ENCODE measurements at places on chromosomes 5 and 9.

- no peak for DNase-seq
These were observed at the start of gene PCDHB6 for GRCh38 chr5:141149812-141150211. Gene PCDHB6, plus strand, starts transcription at chr5:141150057. Its CDS starts 201 bp downstream, at chr5:141150258.

DNA sequence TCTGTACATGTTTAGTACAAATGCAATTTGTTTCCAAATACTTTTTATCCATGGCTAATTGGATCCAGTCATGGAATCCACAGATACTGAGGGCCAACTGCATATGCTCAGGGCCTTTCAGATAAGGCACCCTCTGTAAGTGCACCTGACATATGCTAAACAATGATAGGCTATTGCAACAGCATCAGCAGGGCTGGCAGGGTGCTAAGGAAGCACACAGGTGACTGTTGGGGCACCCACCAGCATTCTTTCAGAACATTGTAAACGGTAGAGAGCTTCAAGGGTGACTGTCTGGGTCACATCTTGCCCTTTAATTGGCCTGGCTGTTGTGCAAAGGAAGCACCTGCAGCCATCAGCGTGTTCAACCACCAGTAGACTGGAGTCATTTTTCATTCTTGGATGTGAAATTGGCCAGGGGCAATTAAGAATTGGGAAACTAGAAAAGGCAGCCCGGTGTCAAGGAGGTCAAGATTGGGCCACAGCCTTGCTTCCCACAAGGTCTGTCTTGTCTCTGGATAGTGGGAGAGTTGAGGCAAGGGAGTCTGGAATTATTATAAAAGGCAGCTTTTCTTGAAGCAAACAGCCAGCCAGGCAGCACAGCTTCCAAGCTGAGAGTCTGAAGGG is 129.3 kb upstream of the RAI14 start:
- no peak for DNase-seq

GRCh38 chr5:147752666-147753290 is 29.8 kb downstream of the JAKMIP2 start:
- no peak for DNase-seq

DNA sequence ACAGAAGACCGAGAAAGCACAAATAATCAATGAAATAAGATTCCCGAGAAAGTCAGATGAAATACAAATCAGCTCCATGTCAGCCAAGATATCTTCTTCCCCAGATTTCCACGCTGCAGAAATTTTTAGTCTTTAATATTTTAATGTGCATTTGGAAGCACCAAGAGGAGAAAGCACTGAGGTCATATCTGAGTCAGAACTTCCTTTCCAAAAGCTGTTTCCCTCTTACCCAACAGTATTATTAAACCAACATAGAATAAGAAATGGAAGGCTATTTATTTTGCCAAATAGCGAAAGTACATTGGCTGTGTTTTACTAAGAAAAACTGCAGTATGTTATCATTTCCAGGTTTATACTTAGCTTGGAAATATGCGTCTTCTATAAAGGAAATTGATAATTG is 772.1 kb upstream of the CDH9 start:
- no peak for DNase-seq

DNA sequence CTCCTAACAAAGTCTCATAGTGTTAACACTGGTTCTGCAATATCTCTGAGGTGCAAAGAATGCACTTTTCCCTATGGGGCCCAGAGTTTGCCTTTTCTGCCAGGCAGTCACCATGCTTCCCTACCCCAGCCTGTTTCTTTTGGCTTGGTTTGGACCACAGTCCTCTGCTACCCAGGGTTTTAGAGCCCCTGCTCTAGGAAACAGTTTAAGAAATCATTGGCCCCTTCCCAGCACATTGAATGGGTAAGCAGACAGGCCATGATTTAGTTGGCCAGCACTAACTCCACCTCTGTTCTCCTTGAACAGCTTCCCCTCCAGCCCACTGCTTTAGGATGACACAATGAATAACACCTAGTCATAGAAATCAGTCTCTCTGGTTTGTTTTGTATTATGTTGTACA is 73.2 kb downstream of the UBAP1 start:
- DNase-seq = no peak

DNA sequence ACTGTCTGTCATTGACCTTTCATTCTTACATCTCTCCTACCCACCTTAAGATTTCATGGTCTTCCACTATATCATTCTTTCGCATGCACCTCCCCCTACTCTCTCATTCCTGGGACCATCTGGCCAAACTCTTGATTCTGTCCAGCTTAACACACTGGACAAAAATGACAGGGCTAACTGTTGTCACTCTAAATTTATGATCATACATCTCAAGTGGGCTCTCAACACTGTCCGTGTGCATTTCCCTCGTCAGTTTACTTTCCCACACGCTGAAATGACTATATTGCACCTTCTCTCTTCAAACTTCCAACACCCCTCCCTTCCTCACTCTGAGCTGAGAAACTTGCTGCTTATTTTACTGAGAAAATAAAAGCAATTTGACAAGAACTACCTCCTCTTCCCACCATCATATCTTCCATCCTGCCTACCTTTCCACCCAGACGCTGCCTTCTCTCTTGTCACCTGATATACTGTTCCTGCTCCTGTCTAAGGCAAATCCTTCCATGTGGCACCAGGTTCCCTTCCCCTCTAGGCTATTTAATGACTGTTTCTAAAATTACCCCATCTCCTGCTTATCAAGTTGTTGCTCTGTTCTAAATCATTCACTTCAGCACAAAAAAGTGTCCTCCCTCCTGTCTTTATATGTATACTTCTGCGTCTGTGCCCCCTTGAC is 8.1 kb upstream of the KLF9 start:
- DNase-seq = no peak

DNA sequence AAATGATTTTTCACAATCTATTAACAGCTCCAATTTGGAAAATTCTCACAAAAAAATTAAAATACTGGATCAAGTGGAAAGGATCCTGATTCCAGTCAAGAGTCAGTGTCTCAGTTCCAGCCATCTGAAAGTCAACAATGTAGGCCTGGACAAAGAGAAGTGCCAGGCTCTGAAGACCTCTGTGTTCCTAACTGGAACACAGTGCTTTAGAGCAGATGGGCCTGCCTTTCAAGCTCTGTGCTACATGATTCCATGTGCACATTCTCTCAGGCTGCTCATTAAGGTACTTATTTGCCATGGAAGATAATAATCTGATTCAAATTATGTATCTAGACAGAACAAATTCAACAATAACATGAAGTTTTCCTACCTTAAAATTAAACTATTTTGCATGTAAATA is 30.2 kb upstream of the ALDH1A1 start:
- DNase-seq = no peak

GRCh38 chr5:97142521-97143254 is at the start of gene LIX1:
Gene LIX1, minus strand, starts transcription at chr5:97142611. Its CDS starts 35 bp downstream, at chr5:97142576.
- no peak for DNase-seq

DNA sequence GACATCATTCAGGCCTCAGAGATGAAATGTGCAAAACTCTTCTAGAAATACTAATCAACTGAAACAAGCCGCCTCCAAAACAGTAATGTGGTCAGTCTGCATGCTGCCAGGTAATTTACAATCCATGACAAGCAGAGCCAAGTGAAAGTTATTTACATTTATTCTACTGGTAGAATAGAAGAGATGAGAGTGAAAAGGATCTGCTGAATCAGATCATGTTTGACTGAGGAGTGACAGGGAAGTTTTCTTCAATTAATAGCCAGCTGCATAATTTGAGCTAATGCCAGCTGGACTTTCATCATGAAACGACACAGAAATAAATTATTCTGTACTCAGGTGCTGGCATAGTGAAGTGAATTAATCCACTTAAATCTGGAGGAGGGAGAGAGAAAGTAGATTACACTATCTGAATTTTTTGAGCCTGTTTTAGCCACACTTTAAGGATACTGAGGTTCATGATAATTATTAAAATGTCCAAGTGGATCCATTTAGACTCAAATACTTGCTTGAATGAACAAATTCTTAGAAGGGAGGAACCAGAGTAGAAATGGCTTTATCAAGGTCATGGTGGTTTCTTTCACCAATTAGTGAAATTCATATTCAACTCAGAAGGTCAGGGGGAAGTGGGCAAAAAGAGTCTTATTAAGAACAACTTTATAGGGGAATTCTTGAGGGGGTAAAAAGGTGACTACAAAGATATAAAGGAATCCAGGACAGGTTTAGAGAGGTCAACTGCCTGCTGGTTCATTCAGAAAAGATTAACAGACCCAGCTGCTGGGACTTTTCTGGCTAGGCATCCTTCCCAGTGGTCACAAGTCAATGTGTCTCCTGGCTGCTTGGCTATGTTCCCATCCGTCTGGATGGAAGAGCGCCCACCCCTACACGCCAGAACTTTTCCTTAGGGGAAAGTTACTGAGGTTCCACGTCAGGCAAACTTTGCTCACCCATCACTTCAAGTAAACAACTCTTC is 350.4 kb downstream of the PDE4D start:
- DNase-seq = no peak

DNA sequence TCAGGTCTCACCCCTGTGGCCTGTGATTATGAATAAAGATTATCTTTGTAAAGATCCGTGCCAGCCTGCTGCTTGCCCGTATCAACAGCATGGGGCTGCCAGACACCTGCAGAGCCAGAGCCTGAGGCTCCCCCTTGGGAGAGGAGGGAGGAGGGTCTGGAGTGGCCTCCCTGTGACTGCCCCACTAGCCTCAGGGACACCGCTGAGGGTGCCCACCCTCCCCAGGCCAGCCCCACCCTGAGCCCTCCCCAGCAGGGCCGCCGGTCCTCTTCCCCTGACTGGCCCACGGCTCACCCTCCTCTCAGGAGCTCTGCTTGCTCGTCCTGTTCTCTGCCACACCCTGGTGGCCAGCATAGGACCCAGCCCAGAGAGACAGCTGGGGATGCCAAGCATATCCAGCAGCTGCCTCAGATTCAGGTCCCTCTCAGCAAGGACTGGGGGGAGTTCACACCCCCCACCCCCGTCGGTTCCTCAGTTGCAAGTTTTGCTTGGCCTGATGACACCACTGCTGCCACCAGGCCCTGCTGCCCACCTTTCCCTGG is 1.9 kb downstream of the SSNA1 start:
- DNase-seq = no peak

- no peak for DNase-seq
These were observed 13.7 kb downstream of the GLRX start for GRCh38 chr5:95808686-95809413.

DNA sequence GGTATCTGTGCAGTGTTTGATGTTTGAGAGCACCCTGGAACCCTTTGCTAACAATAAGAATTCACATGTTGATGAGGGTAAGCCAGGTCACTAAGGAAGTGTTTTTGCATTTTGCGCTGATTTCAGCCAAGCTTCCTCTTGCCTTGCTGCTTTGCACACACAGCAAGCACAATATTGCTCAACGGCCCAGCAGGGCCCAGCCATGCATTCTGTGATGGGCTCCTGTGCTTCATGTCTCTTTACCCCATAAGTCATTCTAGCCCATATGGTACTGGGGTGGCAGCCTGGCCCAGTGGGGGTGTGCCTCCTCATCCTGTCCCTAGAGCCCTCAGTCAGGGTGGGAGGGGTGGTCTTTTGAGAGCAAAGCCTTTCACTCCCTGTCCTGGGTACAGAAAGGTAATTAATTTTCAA is 481.3 kb downstream of the GADD45G start:
- DNase-seq = no peak

DNA sequence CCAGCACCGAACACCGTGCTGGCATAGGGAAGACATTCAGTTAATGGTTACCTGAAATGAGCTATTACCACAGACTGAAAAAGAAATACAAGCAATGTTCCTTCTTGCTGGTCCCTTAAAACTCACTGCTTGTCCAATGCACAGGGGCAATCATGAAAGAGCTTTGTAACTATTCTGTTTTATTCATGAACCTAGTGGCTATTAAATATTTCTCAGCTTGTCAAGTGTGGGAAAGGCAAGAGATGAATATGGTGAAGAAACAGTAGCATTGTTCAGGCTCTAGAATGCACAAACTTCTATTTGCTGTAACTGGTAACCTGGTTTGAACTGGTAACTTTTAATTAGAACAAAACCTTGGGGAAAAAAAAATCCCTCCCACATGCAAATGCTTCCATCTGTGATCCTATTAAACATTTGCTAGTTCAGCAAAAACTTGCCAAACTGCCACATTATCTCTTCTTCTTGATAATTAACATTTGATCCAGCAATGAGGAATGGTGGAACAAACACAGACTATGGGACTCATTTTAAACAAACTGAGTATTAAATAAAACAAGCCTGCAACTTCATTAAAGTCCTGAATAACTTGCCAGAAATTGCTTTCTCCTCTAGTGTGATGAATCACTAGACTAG is 36.1 kb downstream of the YIPF5 start:
- no peak for DNase-seq

GRCh38 chr9:38334234-38334633 is 58.3 kb upstream of the ALDH1B1 start:
- DNase-seq = no peak

GRCh38 chr5:128825826-128826225 is 139.5 kb upstream of the SLC27A6 start:
- DNase-seq = no peak

- DNase-seq = no peak
These were observed 64.2 kb upstream of the PCSK5 start for GRCh38 chr9:75826314-75826713.

Measured in NCI-H1930 (cell line).